ENCODE measurements at places on chromosomes 4 and X.

DNA sequence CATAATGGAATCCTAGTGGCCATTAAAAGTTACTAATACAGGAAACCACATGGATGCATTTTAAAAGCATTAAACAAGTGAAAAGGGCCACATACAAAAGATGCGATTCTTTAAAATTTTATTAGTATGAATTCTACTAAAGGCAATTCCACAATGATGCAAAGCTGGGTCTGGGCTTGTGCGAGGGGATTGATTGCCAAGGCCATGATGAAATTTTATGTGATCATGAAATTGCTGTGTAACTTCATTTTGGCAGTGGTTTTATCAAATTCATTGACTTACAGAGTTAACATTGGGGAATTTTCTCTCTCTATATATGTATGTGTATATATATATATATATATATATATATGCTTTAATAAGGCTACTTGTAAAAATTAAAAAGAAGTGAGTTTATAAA lies 1142.5 kb upstream of the IGFBP7 start:
- DNase-seq, result no peak

- no peak for DNase-seq
These were observed 40.7 kb upstream of the ANK2 start for GRCh38 chr4:113008716-113009115.

DNA sequence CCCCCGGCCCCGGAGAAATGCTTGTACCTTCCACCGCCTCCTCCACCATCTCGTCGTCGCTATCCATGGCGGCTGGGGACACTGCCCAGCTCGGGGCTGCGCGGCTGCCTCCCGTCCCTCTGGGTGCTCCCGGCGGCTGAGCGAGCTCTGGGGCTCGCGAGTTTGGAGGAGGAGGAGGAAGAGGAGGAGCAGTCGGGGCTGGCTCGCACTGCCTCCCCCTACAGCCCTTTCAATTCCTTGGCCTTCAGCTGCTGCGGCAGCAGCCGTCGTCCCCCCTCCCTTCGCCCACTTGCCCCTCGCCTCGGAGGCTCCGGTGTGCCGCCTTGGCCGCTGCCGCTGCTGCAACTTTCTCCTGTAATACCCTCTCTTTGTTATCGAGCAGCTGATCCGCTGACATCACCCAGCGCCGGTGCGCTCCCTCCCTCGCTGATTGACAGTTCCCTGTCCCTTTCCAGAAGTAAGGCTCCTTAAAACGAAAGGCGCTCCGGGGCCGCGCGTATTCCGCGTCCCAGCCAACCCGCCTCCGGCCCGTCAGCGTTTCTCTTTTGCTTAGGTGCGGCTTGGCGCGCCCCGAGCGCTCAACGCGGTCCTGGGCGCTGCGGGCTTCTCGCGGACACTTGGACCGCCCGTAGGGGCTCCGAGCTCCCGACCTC lies at the start of gene SETD7:
SETD7 (minus strand) TSS at position 149 of the 653 bp plus-strand sequence; CDS start at position 67, 82 bp downstream.
- DNase-seq, result peak; percentile 70

DNA sequence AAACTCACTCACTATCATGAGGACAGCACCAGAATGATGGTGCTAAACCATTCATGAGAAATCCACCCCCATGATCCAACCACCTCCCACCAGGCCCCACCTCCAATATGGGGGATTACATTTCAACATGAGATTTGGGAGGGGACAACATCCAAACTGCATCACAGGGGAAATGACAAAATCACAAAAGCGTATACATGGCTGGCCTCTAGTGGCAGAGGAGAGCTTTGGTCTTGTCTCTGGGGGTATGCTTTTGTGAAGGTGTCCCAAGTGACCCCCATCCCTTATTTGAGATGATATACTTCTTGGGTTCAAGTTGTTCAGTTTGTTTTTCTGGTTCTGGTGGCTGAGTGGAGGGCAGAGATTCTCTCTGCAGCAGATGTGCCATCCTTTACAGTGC lies 8.5 kb upstream of the SETD7 start:
- DNase-seq, result peak; percentile 16

DNA sequence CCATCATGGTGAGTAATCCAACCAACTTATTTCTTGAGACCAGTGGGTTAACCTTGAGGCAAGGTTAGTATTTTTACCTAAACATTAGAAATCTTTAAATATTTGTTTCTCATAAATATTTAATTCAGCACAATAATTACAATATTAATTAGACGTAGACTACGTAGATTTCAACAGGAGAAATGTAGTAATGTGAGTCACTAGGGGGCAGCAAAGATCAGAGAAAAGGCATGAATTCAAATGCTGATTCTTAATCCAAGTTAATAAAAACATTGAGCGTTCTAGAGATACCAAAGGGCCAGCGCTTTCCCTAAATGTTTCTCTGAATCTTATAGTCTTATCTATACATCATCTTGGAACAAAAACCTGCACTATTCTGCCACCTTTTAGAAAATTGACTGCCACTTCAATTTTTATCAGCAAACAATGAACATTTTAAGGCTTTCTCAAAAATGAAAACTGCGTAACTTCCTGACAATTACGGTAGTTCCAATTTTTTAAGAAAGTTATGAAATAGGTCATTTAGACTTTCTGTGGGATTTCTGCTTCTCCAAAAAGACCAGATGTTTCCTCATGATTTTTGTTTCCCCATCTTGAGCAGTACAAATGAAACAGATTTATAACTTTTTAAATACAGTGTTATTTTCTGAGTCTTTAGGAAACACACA lies 180.7 kb downstream of the GASK1B start:
- peak; percentile 77 for DNase-seq

GRCh38 chr4:144894573-144894972 lies 203.4 kb downstream of the ANAPC10 start:
- no peak for DNase-seq

- DNase-seq, result no peak
These were observed 119.7 kb upstream of the CXorf51A start for GRCh38 chrX:146934256-146934655.

DNA sequence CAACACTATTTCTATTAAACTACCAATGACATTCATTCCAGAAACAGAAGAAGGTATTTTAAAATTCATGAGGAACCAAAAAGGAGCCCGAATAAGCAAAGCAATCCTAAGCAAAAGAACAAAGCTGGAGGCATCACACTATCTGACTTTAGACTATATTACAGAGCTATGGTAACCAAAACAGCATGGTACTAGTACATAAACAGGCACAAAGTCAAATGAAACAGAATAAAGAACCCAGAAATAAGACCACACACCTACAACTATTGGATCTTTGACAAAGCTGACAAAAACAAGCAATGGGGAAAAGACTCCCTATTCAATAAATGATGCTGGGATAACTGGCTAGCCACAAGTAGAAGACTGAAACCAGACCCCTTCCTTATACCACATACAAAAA lies 122.3 kb downstream of the ITIH6 start:
- no peak for DNase-seq

GRCh38 chr4:98411731-98412130 lies 150.5 kb downstream of the RAP1GDS1 start:
- peak; percentile 7 for DNase-seq

GRCh38 chrX:15947648-15948317 lies 93.2 kb upstream of the AP1S2 start:
- DNase-seq, result no peak

DNA sequence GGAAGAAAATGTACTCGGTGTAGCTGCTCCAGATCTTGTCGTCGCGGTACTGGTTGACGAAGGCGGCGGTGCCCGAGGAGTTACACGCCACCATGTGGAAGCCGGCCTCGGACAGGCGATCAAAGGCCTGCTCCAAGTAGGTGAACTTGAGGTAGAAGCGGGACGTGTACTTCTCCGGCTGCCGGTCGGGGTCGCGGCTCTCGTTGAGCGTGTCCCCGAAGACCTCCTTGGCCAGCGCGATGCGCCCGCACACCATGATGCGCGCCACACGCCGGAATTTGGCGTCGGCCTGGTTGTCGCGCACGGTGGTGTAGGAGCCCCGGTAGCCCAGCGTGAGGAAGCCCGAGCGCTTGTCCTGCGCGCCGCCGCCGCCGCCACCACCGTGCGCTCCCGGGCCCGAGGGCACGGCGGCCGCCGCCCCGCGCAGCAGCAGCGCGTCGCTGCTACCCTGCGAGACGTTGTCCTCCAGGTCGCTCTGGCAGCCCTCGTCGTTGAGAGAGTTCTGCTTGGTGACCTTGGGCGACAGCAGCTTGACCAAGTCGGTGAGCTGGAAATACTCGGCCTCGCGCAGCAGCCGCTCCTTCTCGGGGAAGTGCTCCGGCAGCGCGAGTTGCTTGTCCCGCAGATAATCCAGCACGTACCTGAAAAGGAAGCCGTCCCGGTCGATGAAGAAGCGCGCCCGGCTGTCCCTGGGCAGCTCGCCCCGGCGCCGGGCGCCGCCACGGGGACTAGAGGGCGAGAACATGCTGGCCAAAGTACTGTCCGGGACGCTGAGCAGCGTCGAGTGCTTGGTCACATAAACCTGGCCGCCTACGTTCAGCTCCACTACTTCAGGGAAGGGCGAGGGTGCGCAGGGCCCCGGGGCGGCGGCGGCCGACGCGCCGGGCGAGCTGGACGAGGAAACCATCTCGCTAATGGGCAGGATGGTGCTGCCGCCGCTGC lies 775 bp downstream of the KCTD8 start:
- peak; percentile 73 for DNase-seq

DNA sequence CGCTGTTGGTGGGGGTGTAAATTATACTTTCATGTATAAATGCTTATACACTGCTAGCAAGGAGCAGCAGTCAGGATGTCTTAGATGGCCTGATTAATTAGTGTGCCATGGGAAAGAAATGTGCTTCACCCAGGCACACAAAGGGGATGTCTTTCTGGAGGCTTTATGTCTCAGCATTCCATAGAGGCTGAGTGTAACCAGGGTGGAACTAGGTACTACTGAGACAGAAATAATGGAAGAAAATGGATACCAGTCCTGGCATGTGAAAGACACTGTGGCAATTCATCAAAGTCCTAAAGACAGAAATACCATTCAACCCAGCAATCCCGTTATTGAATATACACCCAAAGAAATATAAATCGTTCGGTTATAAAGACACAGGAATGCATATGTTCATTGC lies 52.5 kb downstream of the PF4 start:
- no peak for DNase-seq

DNA sequence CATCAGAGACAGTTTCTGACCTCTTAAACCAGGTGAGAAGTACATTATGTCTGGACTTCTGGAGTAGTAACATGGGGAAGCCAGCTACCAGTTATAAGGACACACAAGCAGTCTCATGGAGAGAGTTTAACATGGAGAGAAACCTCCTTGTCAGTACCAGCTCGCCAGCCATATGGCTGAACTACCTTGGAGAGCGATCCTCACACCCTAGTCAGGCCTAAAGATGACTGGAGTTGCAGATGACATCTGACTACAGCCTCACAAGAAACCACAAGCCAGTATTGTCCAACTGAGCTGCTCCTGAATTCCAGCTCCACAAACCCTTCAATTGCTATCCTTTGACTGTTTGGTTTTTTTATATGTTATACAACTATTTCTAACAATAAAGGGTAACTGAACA lies 49.8 kb downstream of the PDHA2 start:
- no peak for DNase-seq

GRCh38 chr4:18973296-18973695 lies 951.7 kb upstream of the LCORL start:
- DNase-seq, result no peak

GRCh38 chrX:150704030-150704613 lies 10.9 kb downstream of the MTMR1 start:
- DNase-seq, result no peak

DNA sequence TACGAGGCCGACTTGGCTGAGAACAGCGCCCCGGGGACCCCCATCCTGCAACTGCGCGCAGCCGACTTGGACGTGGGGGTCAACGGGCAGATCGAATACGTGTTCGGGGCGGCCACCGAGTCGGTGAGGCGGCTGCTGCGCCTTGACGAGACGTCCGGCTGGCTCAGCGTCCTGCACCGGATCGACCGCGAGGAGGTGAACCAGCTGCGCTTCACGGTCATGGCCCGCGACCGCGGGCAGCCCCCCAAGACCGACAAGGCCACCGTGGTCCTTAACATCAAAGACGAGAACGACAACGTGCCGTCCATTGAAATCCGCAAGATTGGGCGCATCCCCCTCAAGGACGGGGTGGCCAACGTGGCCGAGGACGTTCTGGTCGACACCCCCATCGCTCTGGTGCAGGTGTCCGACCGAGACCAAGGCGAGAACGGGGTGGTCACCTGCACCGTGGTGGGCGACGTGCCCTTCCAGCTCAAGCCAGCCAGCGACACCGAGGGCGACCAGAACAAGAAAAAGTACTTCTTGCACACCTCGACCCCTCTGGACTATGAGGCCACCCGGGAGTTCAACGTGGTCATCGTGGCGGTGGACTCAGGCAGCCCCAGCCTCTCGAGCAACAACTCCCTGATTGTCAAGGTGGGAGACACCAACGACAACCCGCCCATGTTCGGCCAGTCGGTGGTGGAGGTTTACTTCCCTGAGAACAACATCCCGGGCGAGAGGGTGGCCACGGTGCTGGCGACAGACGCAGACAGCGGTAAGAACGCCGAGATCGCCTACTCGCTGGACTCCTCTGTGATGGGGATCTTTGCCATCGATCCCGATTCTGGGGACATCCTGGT lies 2.4 kb downstream of the PCDH7 start:
- no peak for DNase-seq

DNA sequence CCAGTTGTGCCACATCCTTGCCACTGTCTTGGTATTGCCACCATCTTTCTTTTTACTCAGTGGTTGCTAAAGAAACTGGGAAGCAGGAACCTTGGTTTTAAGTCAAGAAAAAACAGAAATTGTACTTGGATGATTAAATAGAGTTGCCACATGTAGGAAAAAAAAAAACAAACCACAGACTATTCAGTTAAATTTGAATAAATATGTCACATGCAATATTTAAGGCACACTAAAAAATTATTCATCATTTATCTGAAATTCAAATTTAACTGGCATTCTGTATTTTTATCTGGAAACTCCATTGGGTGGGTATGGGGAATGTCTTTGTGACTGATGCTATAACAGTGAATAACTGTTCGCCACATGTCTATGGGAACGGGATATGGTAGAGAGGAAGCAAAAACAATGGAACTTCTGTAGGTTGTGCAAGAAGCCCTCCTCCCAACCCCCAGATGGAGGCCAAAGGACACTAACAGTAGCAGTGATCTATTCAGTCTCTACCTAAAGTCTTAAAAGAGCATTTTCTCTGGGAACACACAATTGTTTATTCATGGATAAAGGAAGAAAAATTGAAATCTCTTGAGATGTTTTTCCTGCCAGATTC lies 57.0 kb upstream of the PLAC8 start:
- DNase-seq, result no peak

GRCh38 chr4:113146876-113147358 lies 97.5 kb downstream of the ANK2 start:
- no peak for DNase-seq

- no peak for DNase-seq
These were observed 186.6 kb downstream of the PDGFC start for GRCh38 chr4:156784970-156785369.

DNA sequence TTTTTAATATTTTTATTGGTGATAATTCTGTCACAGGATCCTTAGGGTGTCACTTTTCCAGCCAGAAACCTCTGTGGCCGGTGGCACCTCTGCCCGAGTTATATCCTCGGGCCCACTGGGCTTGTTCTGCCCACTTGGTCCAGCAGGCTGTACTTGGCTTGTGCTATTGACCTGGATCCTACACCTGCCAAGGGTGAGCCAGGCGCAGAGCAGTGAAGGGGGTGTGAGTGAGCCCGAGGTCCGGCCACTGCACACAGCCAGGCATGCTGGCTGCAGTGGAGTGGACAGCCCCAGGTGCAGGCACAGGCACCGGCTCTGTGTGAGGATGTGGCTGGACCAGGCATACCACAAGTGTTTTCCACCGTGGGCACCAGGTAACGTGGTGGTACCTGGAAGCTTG lies 54.7 kb upstream of the NUDT6 start:
- DNase-seq, result no peak
